Suppressor macrophage (primary cell): ENCODE measurements at places on chromosomes 7 and 10.

- no peak for DNase-seq
These were observed 17.0 kb downstream of the FRMPD2 start for GRCh38 chr10:48257407-48257961.

DNA sequence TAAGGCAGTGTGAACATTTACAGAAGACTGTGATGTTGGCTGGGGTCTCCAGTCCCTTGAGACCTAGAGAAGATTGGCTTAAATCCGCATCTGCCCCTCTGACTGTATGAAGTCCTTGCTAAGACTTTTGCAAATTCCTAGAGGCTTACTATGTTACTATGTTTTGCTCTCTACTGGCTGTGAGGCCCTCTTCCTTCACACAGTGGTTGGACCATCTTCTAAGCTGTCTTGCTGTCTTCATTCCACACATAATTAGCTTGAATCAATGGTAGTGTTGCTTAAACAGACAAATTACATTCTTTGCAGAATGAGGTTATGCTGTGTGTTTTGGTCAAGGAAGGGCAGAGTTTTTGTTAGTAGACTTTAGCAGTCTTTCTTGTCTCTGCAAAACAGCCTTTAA, 658.0 kb downstream of the TYW1 start:
- no peak for DNase-seq

DNA sequence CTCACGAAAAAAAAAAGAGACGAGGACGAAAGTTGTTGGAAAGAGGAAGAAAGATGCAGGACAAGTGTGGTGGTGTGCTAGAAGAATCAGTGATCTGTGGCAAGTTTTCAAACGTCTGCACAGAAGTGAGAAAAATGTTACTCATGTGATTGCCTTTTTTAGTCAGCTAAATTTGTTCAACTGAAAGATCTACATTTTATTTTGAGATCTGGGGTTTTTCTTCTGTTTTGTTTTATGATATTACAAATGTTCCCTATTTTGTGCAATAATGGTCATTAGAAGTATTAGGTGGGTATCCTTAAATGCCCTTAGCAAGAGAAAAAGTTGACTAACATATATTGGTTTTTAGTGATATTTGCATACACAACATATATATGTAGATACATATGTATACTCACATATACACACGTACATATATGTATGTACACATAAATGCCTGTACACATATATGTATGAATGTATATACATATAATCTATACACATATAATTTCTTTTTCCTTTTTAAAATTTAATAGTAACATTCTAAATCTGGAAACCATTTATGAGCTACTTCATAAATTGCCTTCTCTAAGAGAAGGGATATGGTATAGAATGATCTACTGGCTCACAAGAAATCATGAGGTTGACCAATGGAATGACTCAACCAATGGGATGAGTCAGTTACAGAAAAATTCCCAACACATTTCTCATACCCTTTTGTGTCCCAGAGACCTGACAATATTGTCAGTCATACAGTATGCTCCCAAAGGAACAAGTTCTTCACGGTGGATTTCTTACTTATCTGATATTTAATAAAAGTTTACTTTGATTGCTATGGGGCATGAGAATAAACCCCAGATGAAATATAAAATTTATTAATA, 38.4 kb downstream of the SLC39A12 start:
- DNase-seq: peak; percentile 18

DNA sequence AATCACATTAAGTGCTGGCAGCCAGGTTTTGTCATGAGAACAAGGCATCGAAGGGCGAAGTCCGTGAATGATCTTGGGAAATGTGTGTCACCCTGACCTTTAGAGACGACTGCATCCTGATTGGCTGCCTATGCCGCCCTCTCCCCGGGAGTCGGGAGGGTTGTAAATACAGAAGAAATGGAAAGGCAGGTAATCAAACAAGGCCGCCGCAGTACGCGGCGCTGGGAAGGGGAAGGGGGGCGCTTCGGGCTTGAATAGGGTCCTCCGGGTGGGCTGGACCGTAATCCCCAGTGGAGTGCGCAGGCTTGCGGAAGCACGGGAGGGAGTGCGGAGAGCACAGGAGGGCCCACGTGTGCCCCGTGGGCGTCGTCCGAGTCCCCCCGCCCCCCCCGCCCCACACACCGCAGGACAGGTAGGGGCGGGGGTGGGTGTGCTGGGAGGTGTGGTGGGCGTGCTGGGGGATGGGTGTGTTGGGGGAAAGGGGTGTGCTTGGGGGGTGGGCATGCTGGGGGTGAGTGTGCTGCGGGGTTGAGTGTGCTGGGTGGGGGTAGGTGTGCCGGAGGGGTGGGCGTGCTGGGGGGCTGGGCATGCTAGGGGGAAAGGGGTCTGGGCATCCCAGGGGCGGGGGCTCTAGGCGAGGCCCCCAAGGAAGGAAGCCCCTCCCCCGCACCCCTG, 169.4 kb downstream of the ARHGAP12 start:
- DNase-seq: peak; percentile 85
